Daoy (cell line): ENCODE measurements at places on chromosomes 1 and 21. TPM values are rescaled to one million over a fixed set of nuclear protein-coding genes. Genes with fewer than 3 reads are reported as not detected.
A peak's percentile ranks its signal among the peaks of the same experiment; 100 is the strongest.

GRCh38 chr21:35578347-35578782, 482.0 kb downstream of the SETD4 start:
- DNase-seq = peak; percentile 83

DNA sequence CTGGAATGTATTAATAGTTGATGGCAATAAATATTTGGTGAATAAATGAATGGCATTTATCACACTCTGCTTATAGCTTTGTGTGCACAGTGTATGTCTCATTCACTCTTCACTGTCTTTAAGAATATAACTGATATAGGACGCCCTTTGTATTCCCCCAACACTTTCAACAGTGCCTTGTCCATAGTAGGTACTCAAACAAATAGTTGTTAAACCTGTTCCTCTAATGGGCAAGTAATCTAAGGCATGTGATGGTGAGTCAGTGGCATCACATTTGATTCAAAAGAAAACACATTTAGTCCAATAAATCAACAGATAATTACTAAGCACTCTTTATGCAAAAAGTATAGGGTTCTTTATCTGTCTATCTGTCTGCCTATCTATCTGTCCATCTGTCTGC, 11.2 kb upstream of the RXRG start:
- DNase-seq = no peak

PADI4 gene
- total RNA-seq = not detected in 2 replicates

GRCh38 chr1:208526613-208527125, 282.5 kb upstream of the PLXNA2 start:
- DNase-seq = no peak

CNR2 gene
- total RNA-seq = not detected in 2 replicates
